ENCODE measurements at places on chromosomes 3 and 15. TPM values are rescaled to one million over a fixed set of nuclear protein-coding genes. Genes with fewer than 3 reads are reported as not detected.

DNA sequence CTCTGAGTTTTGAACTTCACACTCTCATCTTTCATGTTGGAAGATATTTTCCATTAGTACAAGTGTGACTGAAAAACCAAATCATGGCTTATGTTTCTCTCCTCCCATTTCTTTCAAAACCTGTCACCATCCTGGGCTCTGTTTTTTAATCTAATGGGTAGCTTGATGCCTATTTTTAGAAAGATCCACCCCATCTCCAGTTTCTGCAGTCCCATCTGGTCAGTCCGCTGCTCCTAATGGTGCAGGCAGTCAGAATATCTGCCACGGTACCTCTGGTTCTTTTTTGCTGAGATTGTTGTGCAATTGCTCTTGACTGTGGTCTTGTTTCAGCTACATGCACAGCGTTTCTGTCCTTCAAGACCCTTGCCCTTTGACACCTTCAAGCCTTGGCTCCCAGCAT lies 240.9 kb upstream of the CADM2 start:
- no peak for DNase-seq
- H3K27ac ChIP-seq, result no peak overlapping the region
- H3K4me3 ChIP-seq, result no peak overlapping the region
- H3K4me1 ChIP-seq, result no peaks in the 10 kb centered on the region
- no peaks in the 10 kb centered on the region for H3K36me3 ChIP-seq
- H3K27me3 ChIP-seq, result no peaks in the 10 kb centered on the region

LSG1 gene
- total RNA-seq, result 42.0 TPM

CAMK2N2 gene
- total RNA-seq, result not detected

TUSC7 gene
- not detected for total RNA-seq

PPP2R3A gene
- total RNA-seq, result 15.6 TPM

DNA sequence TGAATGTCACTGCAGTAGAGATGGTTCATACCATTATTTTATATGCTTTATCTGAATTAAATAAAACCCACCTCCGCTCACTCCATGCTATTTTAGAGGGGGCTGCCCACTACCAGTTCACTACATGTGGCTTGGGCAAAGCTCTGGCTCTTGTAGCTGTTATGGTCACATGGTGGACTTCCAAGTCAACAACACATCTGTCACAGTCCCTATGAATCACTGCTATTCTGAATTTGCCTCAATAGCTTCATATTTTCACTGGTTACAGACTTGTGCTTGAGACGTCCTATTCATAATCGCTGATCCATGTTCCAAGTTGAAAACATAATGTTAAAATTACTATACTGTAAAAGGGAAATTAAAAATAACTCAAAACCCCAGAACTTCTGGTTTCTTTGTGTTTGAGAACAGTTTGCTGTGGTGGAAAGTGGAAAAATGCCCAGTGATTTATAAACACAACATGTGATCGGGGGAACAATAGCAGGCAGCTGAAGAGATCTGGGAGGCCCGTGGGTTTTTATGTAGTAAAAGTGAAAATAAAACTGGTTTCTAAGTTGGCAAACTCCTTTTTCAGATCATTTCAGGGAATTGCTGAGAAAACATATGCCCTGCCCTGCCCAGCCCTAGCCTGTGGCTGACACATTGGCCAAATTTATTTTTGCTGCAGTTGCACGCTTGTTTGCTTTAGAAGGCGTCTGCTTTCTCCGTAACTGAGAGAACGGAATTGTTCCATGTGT lies 128.8 kb upstream of the PRR23C start:
- no peaks in the 10 kb centered on the region for H3K27me3 ChIP-seq
- no peaks in the 10 kb centered on the region for H3K36me3 ChIP-seq
- H3K4me3 ChIP-seq, result peak overlapping the region; percentile 57
- peak overlapping the region; percentile 32 for H3K27ac ChIP-seq
- H3K4me1 ChIP-seq, result no peaks in the 10 kb centered on the region
- DNase-seq, result no peak

GRCh38 chr15:76575679-76576078 lies 239.1 kb downstream of the ISL2 start:
- H3K4me3 ChIP-seq, result no peak overlapping the region
- no peak for DNase-seq

NECTIN3 gene
- total RNA-seq, result 1.7 TPM

- H3K27ac ChIP-seq, result no peak overlapping the region
- no peak for DNase-seq
- H3K4me1 ChIP-seq, result no peaks in the 10 kb centered on the region
- H3K27me3 ChIP-seq, result no peaks in the 10 kb centered on the region
- H3K36me3 ChIP-seq, result no peaks in the 10 kb centered on the region
Measured at GRCh38 chr15:39265261-39265660, 315.6 kb upstream of the THBS1 start.

CKMT1A gene
- total RNA-seq, result 128 TPM

DNA sequence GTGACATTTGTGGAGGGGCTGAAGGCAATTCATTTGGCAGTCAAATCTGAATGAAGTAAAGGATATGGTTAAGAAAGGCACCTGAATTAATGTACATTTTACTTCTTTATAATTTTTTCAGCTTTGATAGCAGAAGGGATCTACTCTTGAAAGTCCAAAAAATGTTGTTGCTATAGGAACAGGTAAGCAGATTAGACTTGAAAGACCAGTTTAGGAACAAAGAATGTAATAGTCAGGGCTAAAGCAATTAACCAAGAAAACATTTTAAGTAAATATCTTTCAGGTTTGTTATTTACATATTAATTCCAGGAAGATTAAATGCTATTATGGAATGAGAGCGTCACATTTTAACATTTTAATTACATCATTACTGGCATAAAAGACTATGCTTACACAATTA lies 1.1 kb downstream of the ATP13A4 start:
- H3K36me3 ChIP-seq, result no peaks in the 10 kb centered on the region
- no peak overlapping the region for H3K27ac ChIP-seq
- no peaks in the 10 kb centered on the region for H3K27me3 ChIP-seq
- no peak overlapping the region for H3K4me3 ChIP-seq
- H3K4me1 ChIP-seq, result no peaks in the 10 kb centered on the region
- DNase-seq, result no peak

DNA sequence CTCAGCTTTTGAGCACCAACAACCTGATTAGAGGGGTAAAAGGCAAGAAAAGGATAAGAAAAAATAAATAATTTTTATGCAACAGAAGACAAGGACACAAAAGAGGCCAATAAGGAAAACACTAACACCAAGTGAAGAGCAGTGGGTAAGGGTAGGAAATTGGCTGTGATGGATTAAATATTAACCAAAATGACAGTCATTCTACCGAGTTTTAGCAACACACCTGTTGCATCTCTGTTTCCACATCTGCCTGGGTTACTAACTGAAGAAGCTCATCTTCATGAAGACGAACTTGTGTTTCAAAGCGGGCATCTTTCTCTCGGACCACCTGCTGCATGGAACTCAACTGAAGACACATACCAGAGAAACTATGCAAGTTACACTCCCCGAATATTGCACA lies 30.1 kb downstream of the GOLGB1 start:
- H3K36me3 ChIP-seq, result peaks cover 35% of the 10 kb centered on the region
- DNase-seq, result no peak
- H3K27ac ChIP-seq, result no peak overlapping the region
- H3K4me1 ChIP-seq, result no peaks in the 10 kb centered on the region
- H3K4me3 ChIP-seq, result no peak overlapping the region

BCL2A1 gene
- total RNA-seq, result 2.7 TPM

THRB gene
- 4.7 TPM for total RNA-seq

PLSCR5 gene
- not detected for total RNA-seq

NR2E3 gene
- total RNA-seq, result 0.35 TPM
